Omental fat pad (tissue), 4 donors: ENCODE measurements at places on chromosomes 11 and 22. TPM values are rescaled to one million over a fixed set of nuclear protein-coding genes. Genes with fewer than 3 reads are reported as not detected.

GRCh38 chr11:111913997-111914396 lies 1.5 kb downstream of the HSPB2 start:
- no peak for DNase-seq

GRCh38 chr22:25482868-25483639 lies 81.4 kb upstream of the GRK3 start:
- no peak for DNase-seq

DNA sequence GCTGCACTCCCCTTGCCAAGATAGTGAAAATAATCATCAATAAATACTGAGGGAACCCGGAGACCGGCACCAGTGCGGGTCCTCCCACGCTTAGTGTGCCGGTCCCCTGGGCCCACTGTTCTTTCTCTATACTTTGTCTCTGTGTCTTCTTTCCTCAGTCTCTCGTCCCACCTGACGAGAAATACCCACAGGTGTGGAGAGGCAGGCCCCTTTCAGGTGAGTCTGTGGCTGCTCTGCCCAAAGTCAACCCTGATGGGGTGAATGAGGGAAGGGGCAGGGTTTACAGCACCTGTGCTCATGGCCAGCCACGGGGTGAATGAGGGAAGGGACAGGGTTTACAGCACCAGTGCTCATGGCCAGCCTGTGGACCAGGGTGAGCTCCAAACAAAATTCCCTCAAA lies 4.7 kb downstream of the BET1L start:
- no peak for DNase-seq

DNA sequence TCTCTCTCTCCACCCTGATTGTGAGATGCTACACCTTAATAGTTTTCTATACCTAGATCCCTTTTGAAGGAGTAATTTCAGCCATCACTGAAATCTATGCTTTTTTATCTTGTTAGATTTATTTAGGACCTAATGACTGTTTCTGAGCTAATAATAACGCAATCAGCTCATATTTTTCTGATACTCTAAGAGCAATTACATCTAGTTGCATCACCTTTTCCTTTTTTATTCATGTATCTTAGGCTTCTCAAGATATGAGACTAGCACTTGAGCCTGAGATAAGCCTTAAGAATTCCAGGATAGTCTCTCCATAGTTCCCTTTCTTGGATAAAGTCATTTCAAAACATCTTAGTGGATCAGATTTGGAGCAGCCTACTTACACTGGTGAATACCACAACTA lies 25.1 kb upstream of the CAVIN3 start:
- no peak for DNase-seq

- DNase-seq: no peak
Observed at GRCh38 chr11:118047749-118048148, 29.1 kb upstream of the TMPRSS4 start.

DNA sequence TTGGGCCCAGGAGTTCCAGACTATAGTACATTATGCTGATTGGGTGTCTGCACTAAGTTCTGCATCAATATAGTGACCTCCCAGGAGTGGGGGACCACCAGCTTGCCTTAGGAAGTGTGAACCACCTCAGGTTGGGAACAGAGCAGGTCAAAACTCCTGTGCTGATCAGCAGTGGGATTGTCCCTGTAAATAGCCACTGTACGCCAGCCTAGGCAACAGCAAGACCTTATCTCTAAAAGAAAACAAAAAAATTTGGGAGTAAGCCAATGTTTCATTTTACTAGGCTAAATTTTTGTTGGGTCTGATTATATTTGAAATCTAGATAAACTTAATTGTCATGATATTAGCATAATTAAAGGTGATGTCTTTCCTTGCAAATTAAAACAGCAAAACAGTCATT lies 3.4 kb downstream of the DEPDC5 start:
- no peak for DNase-seq

DNA sequence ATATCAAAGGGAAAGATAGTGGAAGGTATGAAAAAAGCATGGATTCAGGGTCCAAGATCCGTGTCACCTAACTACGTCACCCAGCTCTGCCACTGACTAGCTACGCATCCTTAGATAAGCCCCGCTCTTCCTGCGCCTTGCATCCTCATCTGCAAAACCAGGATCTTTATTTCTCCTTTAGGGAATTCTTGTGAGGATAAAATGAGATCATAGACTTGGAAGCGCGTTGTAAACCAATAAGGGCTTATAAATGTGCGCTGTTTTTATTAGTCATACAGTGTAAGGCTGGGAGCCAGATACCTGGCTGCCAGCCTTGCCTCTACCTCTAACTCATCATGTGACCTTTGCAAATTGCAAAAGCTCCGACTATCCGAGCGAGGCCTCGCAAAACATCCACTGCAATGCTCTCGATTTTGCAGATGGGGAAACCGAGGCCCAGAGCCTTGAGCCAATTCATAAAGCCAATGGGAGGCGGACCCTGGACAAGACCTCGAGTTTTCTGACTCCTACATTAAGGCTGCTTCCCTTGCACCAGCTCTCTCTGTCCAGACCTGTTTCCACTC lies 753 bp downstream of the PRPF19 start:
- no peak for DNase-seq

DNA sequence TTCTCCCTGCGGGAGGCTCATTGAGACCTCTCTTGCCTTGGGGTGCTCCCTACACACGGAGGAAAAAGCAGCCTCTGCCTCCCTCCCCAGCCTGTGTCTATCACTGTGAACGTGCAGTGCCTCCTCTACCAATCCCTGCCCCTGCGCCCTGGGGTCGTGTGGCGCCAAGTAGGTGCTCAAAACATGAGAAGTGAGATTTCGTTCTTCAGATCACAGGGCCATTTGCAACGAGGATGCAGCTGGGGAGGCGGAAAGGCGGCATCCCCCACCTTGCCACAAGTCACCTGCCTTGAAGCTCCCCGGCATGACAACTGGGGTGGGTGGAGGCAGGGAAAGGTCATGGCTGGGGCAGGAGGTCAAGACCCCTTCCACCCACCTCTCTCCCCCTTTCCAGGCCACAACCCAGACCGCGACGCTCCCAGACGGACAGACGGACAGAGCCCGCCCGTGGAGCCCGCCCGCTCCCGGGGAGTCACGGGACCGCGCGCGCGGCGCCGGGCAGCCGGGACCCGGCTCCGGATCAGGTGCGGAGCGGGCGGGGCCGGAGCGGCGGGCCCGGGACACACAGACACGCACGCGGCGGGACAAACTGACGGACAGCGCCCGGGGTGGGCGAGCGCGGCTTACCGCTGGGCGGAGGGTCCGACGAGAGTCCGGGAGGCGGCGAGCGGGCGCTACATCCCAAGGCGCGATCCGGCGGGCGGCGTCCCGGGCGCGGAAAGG lies 485 bp downstream of the KCNJ4 start:
- DNase-seq: no peak

- DNase-seq: no peak
Observed at GRCh38 chr11:134207538-134208239, 16.1 kb downstream of the NCAPD3 start.

DNA sequence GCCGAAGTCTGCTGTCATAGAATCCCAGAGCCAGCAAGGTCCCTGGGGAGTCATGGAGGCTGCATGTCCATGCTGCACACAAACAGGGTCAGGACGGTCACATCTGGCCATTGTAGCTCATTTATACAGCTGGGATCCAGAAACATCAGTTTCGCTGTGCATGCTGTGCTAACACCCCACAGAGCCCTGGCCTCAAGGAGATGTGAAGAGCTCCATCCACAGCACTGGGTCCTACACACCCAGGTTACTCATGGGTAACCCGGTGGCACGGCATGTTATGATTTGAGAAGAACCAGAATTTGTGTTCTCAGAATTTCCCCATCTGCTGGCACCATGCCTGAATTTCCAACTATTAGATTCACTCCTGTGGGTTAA lies 146.3 kb upstream of the ARHGAP20 start:
- peak; percentile 32 for DNase-seq

- no peak for DNase-seq
Observed at GRCh38 chr11:26522912-26523610, 49.0 kb downstream of the MUC15 start.

- no peak for DNase-seq
Observed at GRCh38 chr11:12240677-12241076, 130.3 kb downstream of the MICAL2 start.

DNA sequence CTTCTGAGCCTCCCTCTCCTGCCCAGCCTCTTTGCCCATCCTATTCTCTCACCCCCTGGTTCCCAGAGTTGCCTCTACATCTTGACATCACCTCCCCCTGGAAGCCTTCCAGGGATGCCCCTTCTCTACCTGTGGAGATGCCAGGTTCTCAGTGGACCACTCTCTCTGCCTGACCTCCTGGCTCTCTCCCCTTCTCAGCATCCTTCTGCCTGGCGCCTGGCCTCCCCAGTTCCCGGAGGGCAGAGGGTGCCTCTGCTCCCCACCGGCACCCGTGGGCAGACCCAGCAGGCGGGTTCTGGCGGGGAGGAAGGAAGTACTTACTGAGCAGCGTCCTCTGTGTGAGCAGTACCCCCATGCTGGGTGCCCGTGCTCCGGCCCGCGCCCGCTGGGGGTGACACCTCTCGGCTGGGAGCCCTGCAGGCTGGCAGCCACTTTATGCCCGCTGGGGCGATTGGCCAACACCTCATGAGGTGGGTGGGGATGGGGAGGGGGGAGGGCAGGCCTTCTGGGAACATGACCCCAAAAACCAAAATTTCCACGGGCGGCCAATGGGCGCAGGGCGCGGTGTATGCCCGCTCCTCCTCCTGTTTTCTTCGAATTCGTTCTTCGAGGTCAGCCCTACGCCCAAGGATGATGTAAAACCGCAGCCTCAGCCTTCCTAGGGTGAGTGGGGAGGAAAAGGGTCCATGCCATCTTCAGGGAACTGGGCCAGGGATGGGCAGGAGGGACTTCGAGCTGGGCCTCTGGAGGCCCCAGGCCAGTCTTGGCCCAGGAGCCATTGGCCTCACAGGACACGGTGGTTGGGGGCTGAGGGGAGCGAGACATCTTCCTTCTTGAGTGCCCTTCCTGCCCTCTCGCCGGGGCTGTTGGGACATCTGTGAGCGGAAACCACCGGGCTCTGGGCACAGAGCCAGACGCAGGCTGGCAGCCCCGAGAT lies at the start of gene OSM:
Gene OSM (minus strand): TSS at position 407 of the 937 bp plus-strand sequence. CDS start 52 bp downstream, at position 355.
- no peak for DNase-seq

CCDC81 gene
- total RNA-seq: 1.4 TPM

VSIG10L2 gene
- 0.32 TPM for total RNA-seq

OR52I2 gene
- total RNA-seq: not detected

MMP8 gene
- 1.0 TPM for total RNA-seq

MGAT3 gene
- 4.1 TPM for total RNA-seq

OR5B2 gene
- total RNA-seq: not detected

MMP11 gene
- total RNA-seq: 3.1 TPM

PPFIA1 gene
- 119 TPM for total RNA-seq

HBG1 gene
- total RNA-seq: not detected

GNG3 gene
- not detected for total RNA-seq

PSMC3 gene
- 122 TPM for total RNA-seq
